ENCODE measurements at places on chromosomes 5 and 9.

GRCh38 chr5:31832966-31833365 is 194.0 kb downstream of the PDZD2 start:
- DNase-seq, result no peak

DNA sequence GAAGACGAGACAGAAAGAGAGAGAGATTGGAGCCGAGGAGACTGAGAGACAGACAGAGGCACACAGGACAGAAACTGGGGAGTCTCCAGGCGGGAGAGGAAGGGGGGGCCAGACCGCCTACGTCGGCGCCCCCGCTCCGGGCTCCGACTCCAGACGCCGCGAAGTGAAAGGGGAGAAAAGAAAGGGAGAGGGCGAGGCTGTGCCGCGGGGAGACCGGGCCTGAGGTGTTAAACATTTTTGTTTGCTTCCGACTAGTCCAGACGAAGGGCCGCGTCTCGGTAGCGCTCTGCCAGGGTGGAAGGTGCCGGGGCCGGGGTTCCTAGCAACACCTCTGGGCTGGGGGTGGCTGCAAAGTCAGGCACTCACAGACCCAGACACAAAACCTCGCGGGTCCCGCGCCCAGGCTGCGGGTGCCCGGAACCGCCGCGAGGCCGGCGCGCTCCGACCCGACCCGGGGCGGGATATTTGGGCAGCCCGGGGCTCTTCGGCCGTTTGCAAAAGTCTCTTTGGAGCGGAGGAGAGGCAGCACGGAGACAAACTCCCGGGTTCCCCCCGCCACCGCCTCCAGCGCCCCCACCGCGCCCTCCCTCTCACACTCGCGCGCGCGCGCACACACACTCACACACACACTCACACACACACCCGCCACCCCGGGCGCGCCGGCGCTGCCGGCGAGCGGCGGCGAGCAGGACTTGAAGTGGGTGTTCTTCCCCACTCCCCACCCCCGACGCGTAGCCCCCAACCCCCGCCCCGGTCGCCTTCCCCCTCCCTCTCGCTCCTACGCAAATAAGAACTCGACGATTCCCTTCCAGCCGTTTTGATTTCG is 626 bp upstream of the FST start:
- no peak for DNase-seq

GRCh38 chr5:157924931-157925729 is 66.2 kb upstream of the CLINT1 start:
- no peak for DNase-seq

GRCh38 chr5:82312373-82312856 is 34.3 kb upstream of the RPS23 start:
- DNase-seq, result peak; percentile 1

DNA sequence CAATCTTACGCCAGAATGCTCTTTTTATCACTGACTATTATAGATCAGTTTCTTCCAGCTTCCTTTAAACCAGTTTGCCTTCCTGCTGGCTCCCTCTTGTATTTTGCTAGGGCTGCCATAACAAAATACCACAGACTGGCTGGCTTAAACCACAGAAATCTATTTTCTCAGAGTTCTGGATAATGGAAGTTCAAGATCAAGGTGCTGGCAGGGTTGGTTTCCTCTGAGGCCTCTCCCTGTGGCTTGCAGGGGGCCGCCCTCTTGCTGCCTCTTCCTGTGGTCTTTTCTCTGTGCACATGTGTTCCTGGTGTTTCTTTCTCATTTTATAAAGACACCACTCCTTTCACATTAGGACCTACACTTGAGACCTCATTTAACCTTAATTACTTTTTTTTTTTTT is 6.8 kb upstream of the FXN start:
- DNase-seq, result no peak

- peak; percentile 33 for DNase-seq
These were observed 17.7 kb downstream of the RALGDS start for GRCh38 chr9:133103183-133103986.

GRCh38 chr9:93035821-93036351 is 22.6 kb upstream of the SUSD3 start:
- no peak for DNase-seq

DNA sequence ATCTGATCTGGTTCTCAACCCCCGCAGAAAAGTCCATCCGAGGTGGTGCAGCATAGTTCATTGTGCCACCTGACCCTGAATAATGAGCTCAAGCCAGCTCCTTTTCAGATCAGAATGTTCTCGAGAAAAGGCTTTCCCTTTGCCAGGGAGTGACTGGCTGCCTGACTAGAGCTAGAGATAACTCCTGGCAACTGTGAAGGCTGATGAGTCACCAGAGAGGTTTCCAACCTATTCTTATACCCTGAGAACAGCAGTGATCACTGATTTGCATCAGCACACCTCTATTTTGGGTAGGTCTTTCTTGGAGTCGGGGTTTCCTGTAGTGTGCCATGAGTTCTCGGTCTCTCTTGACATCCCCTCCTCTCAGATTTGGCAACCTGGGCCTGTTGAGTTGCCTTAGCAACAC is 127.9 kb downstream of the PIK3R1 start:
- no peak for DNase-seq
